ENCODE measurements at places on chromosomes 11 and 22.
A peak's percentile ranks its signal among the peaks of the same experiment; 100 is the strongest.

- no peak overlapping the region for H3K4me3 ChIP-seq
- H3K4me1 ChIP-seq = no peaks in the 10 kb centered on the region
- H3K36me3 ChIP-seq = no peaks in the 10 kb centered on the region
Measured at GRCh38 chr11:89159974-89160373, 17.7 kb upstream of the TYR start.

- no peaks in the 10 kb centered on the region for H3K36me3 ChIP-seq
- H3K4me1 ChIP-seq = no peaks in the 10 kb centered on the region
- H3K27me3 ChIP-seq = no peaks in the 10 kb centered on the region
- no peak for DNase-seq
- no peak overlapping the region for H3K4me3 ChIP-seq
- no peak overlapping the region for H3K27ac ChIP-seq
Measured at GRCh38 chr11:120714438-120714837, 202.9 kb downstream of the GRIK4 start.

DNA sequence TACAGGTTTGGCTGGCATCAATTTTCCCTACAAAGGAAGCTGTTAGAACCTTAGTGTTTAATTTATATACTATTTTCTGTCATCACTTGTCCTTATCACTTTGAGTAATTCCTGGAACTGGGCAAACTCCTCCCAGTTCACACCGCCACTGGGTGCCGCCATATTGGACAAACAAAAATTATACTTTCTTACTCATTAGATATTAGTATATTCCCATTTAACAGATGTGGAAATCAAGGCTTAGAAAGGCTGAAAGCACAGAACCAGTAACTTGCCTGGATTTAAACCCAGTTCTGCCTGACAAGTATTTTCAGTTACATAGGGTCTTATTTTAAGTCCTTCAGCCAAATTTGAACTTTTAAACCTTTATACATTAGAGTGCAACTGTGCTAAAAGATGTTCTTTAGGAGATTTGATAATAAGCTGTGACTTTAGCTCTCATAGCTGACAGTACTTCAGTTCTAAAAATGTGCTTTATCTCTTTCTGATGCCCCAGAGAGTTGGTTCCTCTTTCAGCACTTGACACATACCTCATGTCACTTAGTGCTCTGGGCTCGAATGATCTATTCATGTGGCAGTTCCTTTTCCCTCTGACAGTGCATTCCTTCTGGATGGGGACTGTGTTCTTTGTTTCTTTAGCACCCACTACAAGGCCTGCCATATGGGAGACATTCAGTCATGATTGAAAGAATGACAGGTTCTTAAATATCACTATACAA, 25.4 kb downstream of the COA4 start:
- H3K27me3 ChIP-seq = no peaks in the 10 kb centered on the region
- DNase-seq = no peak
- H3K27ac ChIP-seq = no peak overlapping the region
- H3K4me3 ChIP-seq = no peak overlapping the region
- peaks cover 14% of the 10 kb centered on the region for H3K36me3 ChIP-seq

GRCh38 chr22:44403602-44404329, 91.0 kb upstream of the SHISAL1 start:
- no peak overlapping the region for H3K27ac ChIP-seq
- H3K4me1 ChIP-seq = no peaks in the 10 kb centered on the region
- no peaks in the 10 kb centered on the region for H3K27me3 ChIP-seq
- no peak overlapping the region for H3K4me3 ChIP-seq
- no peak for DNase-seq

DNA sequence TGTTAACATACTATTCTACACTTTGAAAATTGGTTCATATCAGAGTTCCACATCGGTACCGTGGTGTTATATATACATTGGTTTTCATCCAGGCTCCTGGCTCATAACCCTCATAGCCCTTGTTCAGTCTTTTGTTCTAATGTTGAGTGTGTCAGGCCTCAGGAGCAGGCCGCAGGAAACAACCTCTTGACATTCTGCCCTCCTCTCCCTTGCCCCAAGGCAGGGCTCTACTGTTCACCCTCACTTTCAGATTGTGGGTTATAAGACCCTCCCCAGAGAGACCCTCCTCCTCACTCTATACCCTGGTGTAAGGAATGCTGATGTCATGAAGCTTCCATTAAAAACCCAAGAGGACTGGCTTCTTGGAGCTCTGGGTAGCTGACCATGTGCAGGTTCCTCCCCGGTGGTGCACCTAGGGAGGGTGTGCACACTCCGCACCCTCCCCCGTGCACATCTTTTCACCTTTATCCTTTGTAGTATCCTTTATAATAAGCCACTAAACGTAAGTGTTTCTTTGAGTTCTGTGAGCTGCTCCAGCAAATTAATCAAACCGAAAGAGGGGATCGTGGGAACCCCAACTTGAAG, 12.1 kb downstream of the SSH3 start:
- no peaks in the 10 kb centered on the region for H3K27me3 ChIP-seq
- H3K27ac ChIP-seq = no peak overlapping the region
- no peaks in the 10 kb centered on the region for H3K36me3 ChIP-seq
- peaks cover 38% of the 10 kb centered on the region for H3K4me1 ChIP-seq
- no peak for DNase-seq

DNA sequence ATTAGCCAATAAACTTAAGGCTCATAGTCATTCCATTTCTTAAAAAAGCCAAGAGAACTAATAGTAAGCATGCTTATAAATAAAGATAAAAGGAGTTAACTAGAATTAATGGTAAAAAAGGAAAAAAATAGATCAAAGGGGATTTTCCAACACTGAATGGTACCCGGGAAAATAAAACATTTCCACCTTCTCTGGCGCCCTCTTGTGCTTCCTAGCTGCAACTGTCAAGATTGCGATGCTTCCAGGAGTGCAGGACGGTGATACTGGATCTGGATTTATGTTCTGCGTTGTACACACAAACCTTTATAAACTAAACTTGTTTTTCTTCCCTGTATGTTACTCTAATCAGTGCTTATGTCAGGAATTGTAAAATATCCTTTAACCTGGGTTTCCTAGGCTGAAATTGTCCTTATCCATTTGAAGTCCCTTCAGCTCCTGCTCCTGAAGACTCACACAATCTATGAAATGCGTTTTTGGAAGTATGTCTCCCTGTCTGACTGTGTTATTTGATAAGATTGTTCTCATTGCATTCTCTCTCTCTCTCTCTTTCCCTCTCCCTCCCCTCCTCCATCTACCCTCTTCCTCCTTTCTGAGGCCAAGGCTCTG, 9.6 kb upstream of the HTATIP2 start:
- H3K4me3 ChIP-seq = no peak overlapping the region
- H3K27me3 ChIP-seq = no peaks in the 10 kb centered on the region
- H3K27ac ChIP-seq = no peak overlapping the region
- no peak for DNase-seq

GRCh38 chr11:40328890-40329614, 1130.4 kb downstream of the LRRC4C start:
- H3K4me1 ChIP-seq = no peaks in the 10 kb centered on the region
- H3K4me3 ChIP-seq = no peak overlapping the region
- no peaks in the 10 kb centered on the region for H3K36me3 ChIP-seq
- DNase-seq = no peak

GRCh38 chr22:46563381-46564083, 26.1 kb upstream of the CELSR1 start:
- DNase-seq = peak; percentile 47
- H3K4me3 ChIP-seq = no peak overlapping the region
- H3K27me3 ChIP-seq = no peaks in the 10 kb centered on the region
- peaks cover 3% of the 10 kb centered on the region for H3K4me1 ChIP-seq
- H3K36me3 ChIP-seq = no peaks in the 10 kb centered on the region

GRCh38 chr22:32909581-32910428, 108.3 kb downstream of the TIMP3 start:
- no peaks in the 10 kb centered on the region for H3K4me1 ChIP-seq
- no peaks in the 10 kb centered on the region for H3K27me3 ChIP-seq
- no peak overlapping the region for H3K4me3 ChIP-seq
- no peak overlapping the region for H3K27ac ChIP-seq
- no peak for DNase-seq

DNA sequence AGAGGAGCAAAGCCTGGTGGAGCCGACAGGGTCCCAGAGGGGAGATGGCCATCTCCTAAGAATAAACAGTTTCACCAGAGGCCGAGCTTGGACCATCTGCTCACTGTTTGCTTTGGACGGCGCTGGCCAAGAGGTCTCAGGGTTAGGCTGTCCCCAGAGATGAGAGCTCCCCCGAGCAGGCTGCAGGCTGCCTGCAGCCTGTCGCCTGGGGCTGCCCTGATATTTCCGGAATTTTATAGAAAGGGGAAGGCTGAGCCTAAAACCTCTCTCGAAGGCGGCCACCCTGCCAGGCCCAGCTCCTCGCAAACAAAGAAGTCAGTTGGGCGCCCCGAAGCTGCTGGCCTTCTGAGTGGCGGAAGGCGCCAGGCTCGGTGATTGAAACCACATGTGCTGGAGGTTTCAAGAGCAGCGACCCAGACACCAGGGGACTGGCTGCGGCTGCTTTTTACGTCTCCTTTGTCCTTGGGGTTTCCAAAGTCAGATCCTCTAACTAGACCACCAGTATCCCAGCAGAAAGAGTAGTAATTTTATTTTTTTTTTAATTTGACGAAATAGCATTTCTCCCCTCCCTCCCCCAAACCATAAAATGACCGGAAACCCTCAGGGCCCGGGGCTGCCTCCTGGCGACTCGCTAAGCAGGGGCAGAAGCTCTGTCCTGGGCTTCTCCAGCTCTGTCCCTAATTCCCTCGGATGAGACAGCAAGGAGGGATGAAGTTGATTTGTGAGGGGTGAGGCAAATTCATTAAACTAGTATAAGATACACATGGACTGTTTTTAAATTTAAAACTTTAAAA, 57.4 kb downstream of the CLMP start:
- no peaks in the 10 kb centered on the region for H3K36me3 ChIP-seq
- no peak for DNase-seq
- H3K4me3 ChIP-seq = no peak overlapping the region
- no peaks in the 10 kb centered on the region for H3K27me3 ChIP-seq
- H3K27ac ChIP-seq = no peak overlapping the region

GRCh38 chr11:86167499-86168164, 76.9 kb upstream of the EED start:
- DNase-seq = no peak
- no peak overlapping the region for H3K4me3 ChIP-seq
- no peaks in the 10 kb centered on the region for H3K27me3 ChIP-seq
- H3K36me3 ChIP-seq = no peaks in the 10 kb centered on the region
- no peaks in the 10 kb centered on the region for H3K4me1 ChIP-seq
- H3K27ac ChIP-seq = no peak overlapping the region

GRCh38 chr22:42856179-42856864, 751 bp downstream of the ARFGAP3 start:
- no peaks in the 10 kb centered on the region for H3K27me3 ChIP-seq
- H3K36me3 ChIP-seq = no peaks in the 10 kb centered on the region
- H3K4me1 ChIP-seq = peaks cover 8% of the 10 kb centered on the region
- H3K4me3 ChIP-seq = peak overlapping the region; percentile 79

DNA sequence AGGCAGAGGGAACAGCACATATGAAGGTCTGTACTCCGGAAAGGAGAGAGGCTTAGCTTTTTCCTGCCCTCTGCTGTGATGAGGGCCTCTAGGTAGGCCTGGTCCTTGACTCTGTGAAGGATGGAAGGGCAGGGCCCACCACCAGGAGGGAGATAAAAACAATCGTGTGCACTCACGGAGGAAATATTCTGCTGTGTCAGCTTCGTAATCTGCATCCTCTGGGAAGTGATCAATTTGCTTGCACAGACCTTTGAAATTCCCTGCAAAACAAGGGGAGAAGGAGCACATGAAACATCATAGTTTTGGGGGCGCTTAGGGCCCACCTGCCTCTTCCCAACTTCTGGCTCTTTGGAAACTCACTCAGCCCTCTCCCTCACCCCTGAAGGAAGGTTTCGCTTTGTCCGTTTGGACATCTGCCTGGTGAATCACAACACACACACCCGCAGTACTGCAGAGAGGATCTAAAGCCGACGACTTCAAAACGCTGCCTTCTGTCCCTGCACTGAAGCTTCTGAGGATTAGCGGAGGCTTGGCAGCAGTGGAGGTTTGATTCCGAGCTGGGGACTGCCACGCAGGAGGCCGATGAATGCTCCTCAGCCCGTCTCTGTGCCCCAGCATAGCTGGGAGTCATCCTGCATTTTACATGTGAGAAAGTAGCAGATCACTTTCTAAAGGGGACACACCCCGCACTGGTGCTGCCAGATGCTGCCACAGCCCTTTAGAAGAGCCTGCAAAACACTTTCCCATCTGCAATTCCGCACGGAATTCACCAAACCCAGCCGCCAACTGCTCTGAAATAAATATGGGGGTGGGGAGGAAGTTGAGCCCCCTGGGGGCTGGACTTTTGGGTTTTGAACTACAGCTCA, 58.6 kb upstream of the EIF3D start:
- no peaks in the 10 kb centered on the region for H3K4me1 ChIP-seq
- DNase-seq = no peak
- no peaks in the 10 kb centered on the region for H3K36me3 ChIP-seq
